NCI-H1436 (cell line): ENCODE measurements at places on chromosomes 12 and 14.
A peak's percentile ranks its signal among the peaks of the same experiment; 100 is the strongest.

DNA sequence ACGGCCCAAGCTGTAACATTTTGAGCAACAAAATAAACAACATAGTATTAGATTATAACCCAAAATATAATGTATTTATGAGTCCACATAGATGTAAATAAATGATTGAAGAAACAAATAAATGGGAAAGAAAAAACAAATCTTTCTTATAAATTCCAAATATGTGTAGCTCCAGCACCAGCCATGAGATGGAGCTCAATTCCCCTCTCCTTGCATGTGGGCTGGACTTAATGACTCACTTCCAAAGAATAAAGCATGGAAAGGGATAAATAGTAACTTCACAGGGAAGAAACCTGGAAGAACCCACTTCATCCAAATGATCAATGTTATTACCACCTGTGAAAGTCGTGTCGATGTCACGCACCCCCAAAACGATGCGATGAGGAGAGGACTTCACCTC lies 158.8 kb downstream of the RPAP3 start:
- DNase-seq = no peak

GRCh38 chr14:103700753-103701490 lies 14.3 kb downstream of the XRCC3 start:
- no peak for DNase-seq

GRCh38 chr12:10884086-10884725 lies at the start of gene PRH1:
PRH1 (minus strand) TSS chr12:10884255; CDS start chr12:10884217, 38 bp downstream.
- DNase-seq = no peak

- no peak for DNase-seq
These were observed 30.4 kb upstream of the CACNA2D4 start for GRCh38 chr12:1948883-1949282.

DNA sequence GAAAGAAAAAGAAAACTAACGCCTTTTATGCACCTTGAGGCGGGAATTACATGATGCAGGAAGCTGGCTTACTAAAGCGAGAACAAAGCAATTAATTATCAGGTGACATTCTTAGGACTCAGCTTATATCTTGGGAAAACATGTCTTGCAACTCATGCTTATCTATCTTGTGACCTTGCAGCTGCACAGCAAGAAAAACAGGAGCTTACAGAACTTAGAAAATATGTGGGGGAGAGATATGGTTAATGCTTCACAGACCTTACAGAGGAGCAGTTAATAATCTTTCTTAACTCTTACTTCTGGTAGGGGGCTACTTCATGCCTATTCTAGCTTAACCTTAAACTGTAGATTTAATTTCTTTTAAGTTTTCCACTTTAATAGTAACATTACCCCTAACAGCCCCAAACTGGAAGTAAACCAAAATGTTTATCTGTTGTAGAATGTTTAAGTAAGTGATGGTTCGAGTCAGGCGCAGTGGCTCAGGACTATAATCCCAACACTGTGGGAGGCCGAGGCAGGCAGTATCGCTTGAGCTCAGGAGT lies 13.2 kb upstream of the OR11G2 start:
- no peak for DNase-seq

DNA sequence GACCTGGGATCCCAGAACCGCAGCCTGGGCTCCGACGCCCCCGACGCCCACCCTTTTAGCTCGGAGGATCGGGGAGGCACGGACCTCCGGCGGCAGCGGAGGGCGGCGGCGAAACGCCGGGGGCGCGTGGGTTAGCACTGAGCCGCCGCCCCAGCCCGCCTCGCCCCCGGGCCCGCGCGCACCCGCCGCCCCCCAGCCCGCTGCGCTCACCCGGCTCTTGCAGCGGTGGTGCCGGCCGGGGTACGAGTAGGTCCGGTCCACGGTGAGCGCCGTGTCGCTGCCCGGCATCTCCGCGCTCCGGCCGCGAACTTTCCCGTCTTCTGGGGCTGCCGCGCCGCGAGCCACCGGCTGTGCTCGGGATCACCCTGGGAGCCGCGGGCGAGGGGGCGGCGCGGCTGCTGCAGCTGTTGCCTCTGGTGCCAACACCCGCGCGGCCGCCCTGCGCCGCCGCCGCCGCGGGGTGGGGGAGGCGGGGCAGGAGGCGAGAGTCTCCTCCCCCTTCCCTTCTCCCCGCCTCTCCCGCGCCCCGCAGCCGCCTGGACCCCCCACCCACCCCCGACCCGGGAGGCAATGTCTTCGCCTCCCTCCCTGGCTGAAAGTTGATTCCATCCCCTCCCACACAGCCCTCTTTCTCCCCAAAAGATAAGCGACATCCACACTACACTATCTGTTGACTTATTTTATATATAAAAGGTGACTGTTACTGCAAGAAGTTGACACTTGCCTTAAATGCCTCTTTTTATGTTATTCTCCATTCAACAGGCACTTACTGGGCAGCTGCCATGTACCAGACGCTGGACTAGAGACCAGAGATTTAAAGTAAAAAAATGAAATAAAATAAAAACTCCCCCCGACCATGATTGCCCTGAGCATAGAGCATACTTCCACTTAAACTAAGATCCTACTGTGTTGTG lies at the start of gene TMCC3:
TSS of gene TMCC3 (minus strand) at position 415 of the 914 bp plus-strand sequence. CDS start at position 288, 127 bp downstream.
- DNase-seq = peak; percentile 47

GRCh38 chr12:10310926-10311720 lies 3.5 kb downstream of the KLRD1 start:
- no peak for DNase-seq

DNA sequence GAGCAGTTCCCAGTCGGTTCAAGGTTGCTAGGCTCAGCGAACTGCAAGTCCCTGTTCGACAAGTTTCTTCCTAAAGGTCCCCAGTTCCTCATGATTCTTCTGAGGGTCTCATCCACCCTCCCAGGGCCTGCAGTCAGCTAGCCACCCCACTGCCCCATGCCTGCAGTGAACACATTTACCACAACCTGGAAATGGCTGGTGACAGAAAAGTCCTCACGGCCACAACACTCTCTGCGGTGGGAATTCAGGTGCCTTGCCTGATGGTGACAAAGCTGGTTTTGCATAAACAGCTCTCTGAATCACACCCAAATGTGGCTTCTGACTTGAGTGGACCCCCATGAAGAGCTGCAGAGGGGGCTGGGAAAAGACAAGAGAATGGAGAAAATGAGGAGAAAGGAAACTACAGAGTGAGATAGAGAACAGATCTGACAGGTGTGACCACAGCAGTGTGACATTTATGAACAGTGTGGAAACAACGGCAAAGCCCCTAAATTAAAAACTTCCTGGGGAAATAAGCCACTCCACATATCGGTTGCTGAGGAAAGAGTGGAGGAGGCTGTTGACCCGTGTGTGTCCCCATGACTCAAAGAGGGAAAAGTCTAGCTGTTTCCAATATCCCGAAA lies 1.3 kb upstream of the CD27 start:
- no peak for DNase-seq

DNA sequence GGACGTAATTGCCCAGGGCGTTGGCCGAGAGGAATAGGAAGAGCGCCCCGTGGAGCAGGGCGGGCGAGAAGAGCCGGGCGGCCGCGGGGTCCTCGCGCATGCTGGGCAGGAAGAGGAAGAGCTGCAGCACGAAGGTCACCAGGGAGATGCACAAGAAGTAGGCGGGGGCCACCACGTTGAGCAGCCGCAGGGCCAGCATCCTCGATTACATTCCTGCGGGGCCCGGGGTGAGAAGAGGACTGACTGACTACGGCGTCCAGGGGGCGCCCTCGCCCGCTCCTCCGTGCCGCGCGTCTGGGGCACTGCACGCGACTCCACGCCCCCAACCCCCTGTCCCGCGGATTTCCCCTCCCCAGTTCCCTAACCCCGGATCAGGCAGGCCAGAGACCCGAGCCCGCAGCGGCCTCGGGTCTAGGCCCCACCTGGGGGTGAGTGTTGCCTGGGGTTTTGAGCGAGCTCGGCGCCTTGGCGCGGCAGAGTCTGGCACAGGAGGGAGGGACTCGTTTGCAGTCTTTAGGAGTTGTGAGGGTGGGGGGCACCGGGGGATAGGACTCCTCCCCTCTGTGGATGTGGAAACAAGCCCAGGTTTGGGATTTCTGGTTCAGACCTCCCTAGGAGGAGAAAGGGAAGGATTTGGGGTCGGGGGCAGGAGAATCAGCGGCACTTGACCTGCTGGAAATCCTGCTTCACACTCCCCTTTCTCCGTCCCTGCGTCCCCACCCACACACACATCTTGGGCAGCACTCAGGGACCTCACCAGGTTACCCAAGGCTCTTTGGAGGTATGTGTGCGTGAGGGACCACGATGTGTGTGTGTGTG lies 1.8 kb downstream of the ZDHHC22 start:
- DNase-seq = peak; percentile 44

DNA sequence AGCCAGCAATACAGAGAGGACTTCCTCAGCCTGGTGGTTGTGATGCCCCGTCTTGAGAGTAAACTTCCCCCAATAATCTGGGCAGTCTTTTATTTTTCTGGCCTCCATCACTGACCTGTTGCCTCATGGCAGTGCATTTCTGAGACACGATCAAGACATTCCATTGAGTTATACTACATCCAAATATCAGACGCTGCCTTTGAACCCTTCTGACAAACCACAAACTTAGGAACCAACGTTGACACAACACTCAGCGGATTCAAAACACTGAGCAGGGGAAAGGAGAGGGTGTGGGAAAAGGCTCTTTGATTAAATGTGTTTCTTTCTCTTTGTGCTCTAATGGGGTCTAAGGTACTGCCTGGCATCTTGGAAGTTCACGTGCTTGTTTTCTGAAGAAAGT lies 100.7 kb upstream of the TBX5 start:
- no peak for DNase-seq
